ENCODE measurements at places on chromosomes 13 and 19.

DNA sequence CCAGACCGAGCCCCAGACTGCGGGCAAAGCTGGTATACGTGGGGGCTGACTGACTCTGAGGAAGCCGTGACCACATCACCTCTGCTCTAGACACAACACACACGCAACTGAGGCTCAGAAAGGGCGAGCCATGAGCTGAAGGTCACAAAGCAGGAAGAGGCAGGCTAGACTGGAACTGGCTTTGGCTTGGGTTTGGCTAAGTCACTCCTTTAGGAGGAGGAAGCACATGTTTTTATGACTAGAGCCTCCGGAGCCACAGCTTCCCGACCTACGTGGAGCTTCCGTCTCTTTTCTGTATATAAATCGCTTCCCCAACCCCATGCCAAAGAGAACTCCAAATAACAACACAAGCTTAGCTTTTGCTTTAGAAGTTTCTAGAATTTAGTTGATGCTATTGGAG is 48.0 kb downstream of the RFX2 start:
- DNase-seq: peak; percentile 49

DNA sequence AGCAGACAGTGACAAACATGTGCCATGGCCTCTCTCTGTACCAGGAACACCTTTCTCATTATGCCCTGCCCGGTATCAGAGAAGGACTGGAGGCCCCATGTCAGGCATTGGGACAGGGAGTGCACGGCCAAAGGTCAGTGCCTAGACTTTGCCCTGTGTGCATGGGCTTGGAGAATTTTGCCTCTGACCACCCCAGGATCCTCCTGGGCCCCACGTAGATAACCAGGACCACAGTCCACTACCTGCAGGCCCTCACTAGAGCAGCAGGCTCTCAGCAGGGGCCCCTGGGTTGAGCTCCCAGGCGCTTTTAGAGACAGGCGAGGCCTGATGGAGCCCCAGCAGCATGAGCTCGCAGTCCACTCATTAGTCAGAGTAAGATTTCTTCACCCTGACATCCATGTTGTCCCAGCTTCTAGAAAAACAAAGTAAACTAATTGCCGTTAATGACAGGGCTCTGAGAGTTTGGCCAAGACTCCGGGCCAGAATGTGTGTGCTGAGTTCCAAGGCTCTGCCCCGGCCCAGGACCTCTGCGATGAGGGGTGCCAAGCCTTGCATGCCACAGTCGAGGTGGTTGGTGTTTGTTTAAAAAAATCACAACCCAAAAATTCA is 42.7 kb downstream of the CAPN12 start:
- no peak for DNase-seq

GRCh38 chr13:99823961-99824360 is 147.6 kb downstream of the ZIC5 start:
- DNase-seq: no peak

- DNase-seq: no peak
Observed at GRCh38 chr19:45071969-45072790, 4.1 kb downstream of the ZNF296 start.

DNA sequence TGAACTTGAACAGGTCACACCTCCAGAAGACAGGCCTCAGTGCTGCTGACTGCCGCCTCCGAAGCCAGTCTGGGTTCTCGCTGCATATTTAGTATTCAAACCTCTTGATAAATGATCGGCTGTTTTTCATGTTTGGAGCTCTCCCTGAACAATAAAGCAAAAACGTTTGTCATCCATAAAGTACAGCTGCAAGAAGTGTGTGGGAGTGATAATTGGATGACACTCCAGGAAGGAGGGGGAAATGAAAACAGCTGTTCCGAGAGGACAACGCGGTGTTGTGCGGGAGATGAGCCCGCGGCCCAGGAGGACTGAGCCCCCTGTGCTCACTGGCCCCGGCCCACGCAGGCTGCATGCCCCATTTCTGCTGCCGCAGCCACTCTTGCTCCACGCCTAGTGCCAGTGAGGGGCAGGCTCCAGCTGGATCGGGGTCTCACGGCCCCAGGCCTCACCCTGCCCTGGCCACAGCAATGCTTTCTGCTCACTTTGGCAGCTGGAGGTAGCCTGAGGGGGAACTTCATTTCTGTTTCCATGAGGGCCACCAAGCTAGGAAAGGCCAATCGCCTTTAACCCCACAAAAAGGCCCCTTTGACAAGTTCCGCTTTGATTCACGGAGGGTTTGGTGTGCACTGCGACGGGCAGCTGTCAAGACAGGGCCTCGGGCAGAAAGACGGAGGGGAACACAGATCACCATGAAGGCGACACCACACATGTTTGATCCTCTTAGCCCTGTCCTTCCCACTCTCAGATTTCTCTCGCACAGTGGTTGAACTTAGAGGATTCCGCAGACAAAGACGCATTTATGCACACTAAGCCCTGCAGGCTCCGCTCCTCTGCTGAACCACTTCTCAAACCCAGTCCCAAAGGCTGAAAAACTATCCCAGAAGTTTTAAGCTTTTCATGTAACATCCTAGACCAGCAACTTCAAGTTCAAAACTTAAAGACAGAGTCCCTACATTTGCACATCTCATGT is 537.6 kb downstream of the EFNB2 start:
- no peak for DNase-seq

- DNase-seq: no peak
Observed at GRCh38 chr13:50229960-50230661, 214.9 kb downstream of the KCNRG start.

DNA sequence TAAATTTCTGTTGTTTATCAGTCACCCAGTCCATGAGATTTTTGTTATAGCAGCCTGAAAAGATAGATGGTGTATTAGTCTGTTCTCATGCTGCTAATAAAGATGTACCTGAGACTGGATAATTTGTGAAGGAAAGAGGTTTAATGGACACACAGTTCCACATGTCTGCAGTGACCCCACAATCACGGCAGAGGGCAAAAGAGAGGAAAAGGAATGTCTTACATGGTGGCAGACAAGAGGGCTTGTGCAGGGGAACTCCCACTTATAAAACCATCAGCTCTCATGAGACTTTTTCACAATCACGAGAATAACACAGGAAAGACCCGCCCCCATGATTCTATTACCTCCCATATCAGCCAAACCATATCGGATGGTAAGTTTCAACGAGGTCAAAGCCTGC is 309.2 kb downstream of the LIG4 start:
- no peak for DNase-seq

DNA sequence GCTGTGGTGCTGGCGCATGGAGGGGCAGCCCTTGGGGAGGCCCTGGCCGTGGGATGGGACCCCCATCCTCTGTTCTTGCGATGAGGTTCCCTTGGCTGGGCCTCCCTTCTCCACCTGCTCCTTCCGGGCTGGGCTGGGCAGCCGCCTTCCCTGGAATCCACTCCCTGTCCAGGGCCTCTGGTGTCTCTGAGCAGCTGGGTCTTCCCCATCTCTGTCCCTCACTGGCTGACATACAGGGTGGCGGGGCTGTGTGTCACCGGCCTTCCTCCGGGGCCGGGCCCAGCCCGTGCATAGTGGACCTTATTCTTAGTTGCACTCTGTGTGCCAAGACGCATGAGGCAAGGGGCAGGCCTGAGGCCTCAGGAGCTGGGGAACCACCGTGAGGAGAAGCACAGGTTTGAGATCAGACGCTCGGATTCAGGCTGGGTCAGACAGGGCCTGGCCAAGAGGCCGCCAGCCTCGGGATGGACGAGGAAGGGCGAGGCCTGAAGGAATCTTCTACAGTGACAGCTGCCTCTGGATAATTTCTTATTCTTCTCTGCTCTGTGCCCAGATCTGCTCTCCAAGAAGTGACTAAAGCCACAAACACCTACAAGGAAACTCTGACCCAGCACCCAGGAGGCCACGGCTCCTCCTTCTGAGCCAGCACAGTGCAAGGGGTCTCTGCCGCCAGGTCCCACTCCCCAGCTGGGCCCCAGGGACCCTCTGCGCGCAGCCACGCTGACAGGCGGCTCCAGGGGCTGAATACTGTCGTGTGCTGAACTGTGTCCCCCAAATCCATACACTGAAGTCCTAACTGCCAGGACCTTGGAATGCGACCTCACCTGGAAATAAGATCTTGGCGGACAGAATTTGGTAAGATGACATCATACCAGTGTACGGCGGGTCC is 11.0 kb downstream of the SGTA start:
- DNase-seq: peak; percentile 26

DNA sequence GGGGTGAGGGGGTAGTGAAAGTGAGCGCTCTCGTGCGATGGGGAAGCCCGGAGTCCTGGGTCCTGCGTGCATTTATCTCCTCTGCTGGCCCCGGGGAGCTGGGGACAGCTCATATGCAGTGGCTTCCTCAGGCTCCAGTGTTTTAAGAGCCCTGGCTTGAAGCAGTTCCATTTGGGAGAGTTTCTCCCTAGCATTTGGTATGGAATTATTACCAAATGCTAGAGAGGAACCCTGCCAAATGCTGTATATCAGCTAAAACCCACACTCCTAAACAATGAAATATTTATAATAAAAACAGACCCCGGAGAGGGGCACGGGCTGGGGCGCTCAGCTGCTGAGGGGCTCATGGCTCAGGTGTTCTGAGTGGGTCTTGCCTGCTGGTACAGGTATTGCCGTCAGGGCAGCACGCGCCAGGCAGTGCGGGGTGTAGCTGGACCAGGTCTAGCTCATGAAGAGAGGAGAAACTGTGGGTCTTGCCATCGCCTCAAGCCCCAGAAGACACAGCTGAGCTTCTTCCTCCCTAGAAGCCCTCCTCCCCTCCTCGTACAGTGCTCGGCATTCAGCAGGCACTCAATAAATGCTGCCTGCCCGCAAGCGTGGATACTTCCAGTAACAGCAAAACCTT is 163.6 kb upstream of the ZNF536 start:
- no peak for DNase-seq
